Esophagus muscularis mucosa (tissue), 4 donors: ENCODE measurements at places on chromosomes 3 and 15. TPM values are rescaled to one million over a fixed set of nuclear protein-coding genes. Genes with fewer than 3 reads are reported as not detected.

DNA sequence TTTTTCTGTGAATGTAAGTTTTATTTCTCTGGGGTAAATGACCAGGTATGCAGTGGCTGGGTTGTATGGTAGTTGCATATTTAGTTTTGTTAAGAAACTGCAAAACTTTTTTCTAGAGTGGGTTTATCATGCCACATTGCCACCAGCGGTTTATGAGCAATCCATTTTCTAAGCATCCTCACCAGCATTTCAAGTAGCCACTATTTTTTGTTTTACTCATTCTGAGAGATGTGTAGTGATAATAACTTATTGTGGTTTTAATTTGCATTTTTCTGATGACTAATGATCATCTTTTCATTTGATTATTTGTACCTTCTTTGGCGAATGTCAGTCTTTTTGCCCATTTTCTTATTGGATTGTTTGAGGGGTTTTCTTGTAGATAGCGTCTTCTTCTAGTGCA is 56.2 kb downstream of the SPRED1 start:
- DNase-seq: no peak
- no peak overlapping the region for H3K27ac ChIP-seq
- no peak overlapping the region for H3K4me3 ChIP-seq
- no peaks in the 10 kb centered on the region for H3K4me1 ChIP-seq

GRCh38 chr3:188756241-188756640 is 415.5 kb upstream of the TPRG1 start:
- no peaks in the 10 kb centered on the region for H3K27me3 ChIP-seq
- H3K4me3 ChIP-seq: no peak overlapping the region

GRCh38 chr3:118626453-118626852 is 408.2 kb downstream of the IGSF11 start:
- H3K27me3 ChIP-seq: no peaks in the 10 kb centered on the region
- no peaks in the 10 kb centered on the region for H3K4me1 ChIP-seq
- H3K36me3 ChIP-seq: no peaks in the 10 kb centered on the region
- H3K4me3 ChIP-seq: no peak overlapping the region

DNA sequence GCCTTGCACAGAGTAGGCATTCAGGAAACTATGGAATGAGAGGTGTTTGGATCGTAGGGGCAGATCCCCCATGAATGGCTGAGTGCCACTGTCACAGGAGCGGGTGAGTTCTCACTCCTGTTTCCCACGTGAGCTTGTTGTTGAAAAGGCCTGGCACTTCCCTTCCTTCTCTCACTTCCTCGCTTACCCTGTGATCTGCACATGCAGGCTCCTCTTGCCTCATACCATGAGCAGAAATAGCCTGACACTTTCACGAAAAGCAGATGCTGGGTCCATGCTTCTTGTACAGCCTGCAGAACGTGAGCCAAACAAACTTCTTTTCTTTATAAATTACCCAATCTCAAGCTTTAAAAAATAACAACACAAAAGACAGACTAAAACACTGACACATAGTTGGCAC is 55.4 kb downstream of the AGBL1 start:
- H3K4me3 ChIP-seq: no peak overlapping the region
- H3K36me3 ChIP-seq: no peaks in the 10 kb centered on the region
- DNase-seq: no peak
- H3K27me3 ChIP-seq: no peaks in the 10 kb centered on the region

Gene POLQ
- total RNA-seq: 0.17 TPM

DNA sequence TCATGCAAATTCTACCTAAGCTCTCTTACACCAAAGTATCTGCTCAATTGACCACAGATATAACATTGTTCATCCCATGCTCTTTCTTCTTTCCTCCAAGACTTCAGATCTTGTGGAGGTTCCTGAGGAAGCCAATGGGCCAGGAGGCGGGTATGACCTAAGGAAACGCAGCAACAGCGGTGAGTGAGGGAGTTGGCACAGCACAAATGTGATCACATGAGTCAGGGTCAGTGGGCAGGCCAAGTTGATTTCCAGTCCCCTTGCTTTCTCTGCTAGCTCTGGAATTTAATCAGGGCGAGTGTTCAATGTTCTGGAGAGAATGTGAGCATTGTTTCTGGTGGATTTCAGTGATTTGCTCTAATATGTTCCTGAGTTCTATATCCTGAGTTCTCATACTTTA is 112.7 kb downstream of the STAC start:
- H3K4me3 ChIP-seq: no peak overlapping the region
- no peaks in the 10 kb centered on the region for H3K36me3 ChIP-seq
- DNase-seq: no peak

DNA sequence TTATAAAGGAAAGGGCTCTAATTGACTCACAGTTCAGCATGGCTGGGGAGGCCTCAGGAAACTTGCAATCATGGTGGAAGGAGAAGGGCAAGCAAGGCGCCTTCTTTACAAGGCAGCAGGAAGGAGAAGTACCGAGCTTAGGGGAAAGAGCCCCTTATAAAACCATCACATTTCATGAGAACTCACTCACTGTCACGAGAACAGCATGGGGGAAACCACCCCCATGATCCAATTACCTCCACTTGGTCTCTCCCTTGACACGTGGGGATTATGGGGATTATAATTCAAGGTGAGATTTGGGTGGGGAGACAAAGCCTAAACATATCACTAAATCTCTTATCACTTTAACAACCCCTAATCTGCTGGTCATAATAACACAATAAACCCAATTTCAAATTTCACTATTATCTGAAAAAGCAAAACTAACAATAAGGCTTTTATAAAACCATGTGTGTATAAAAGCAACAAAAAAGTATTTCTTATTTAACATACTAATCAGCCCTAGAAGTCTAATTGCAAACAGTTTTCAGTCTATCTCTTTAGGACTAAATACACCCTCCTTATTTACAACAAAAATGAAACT is 43.2 kb downstream of the SCAPER start:
- DNase-seq: no peak
- H3K27ac ChIP-seq: no peak overlapping the region
- H3K27me3 ChIP-seq: no peaks in the 10 kb centered on the region
- H3K4me3 ChIP-seq: no peak overlapping the region
- no peaks in the 10 kb centered on the region for H3K36me3 ChIP-seq

DNA sequence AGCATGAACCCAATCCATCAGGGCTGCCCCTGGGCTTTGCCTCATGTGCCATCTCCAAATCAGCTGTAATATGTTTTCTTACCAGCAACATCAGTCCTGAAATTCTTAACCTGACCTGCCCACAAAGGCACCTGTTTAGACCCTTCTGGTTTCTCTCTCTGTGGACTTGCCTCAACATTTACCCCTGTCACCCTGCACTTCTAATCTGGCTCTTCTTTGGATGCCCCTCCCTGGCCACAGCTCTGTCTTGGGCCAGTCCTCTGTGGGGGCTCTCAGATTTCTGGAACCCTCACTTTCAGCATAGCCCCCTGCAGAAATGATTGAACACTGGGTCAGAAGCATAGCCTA is 168.7 kb upstream of the STAC start:
- H3K4me3 ChIP-seq: no peak overlapping the region
- H3K27ac ChIP-seq: no peak overlapping the region
- DNase-seq: no peak
- H3K27me3 ChIP-seq: no peaks in the 10 kb centered on the region
- peaks cover 31% of the 10 kb centered on the region for H3K4me1 ChIP-seq
- no peaks in the 10 kb centered on the region for H3K36me3 ChIP-seq

DNA sequence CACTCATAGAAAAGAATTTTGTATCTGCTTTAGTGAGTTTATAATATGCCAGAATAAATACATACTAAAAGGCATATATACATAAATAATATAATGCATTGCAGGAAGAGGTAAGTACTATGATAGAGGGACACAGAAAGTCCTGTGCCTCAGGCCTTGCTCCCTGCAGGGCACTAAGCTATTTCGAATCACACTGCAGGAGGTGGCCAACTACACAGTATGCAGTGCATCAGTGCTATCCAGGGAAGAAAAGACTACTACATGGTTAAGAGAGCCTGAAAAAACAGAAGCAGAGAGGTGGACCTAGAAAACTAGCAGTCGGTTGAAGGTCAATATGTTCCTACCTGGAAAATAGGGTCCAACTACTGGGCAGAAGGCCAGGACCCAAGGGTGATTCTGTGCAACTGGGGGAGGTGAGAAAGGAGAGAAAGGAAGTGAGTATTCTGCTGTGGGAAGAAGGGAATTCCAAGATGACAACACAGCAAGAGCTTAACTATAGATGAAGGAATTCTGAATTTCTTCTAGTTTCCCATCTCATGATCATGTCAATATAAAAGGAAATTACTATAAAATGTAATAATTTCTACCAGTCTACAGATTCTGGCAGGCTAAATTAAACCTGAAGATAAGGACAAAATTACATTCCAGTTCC is 218.0 kb downstream of the ZBTB20 start:
- no peaks in the 10 kb centered on the region for H3K36me3 ChIP-seq
- peaks cover 5% of the 10 kb centered on the region for H3K4me1 ChIP-seq
- no peak overlapping the region for H3K27ac ChIP-seq
- H3K4me3 ChIP-seq: no peak overlapping the region

Gene SCN11A
- 0.71 TPM for total RNA-seq

DNA sequence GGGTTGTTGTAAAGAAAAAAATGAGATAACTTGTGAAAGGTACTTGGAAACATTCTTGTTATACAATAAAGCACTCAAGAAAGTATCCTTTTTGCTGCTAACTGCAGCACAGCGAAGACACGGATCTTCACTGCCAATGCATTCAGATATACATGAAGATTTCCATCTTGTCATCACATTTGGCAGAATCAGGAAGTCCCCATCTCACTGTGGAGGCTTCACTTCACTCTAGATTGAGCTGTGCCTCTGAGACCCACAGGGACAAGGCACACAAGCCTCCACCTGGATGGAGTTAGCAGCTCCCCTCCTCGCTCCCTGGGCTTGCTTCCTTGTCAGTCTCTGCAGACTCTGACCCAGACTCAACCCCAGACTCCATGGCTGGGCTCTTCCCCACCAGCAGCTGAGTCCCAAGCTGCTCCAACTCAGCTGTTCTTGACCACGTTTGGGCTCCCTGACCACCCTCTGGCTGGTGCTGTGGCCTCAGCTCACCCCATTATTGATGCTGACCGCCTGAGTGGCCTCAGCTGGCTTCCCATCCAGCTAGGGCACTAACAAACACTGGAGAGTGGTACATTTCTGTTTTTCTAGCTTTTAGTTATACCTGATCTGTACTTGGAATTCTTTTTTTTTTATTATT is 45.4 kb upstream of the SMAD3 start:
- no peaks in the 10 kb centered on the region for H3K27me3 ChIP-seq
- H3K27ac ChIP-seq: no peak overlapping the region
- H3K4me3 ChIP-seq: no peak overlapping the region
- DNase-seq: no peak
- H3K4me1 ChIP-seq: peaks cover 19% of the 10 kb centered on the region

GRCh38 chr3:193095366-193095765 is 145.7 kb upstream of the PLAAT1 start:
- H3K4me1 ChIP-seq: peaks cover 7% of the 10 kb centered on the region
- H3K36me3 ChIP-seq: no peaks in the 10 kb centered on the region
- no peak overlapping the region for H3K4me3 ChIP-seq
- H3K27ac ChIP-seq: no peak overlapping the region
- DNase-seq: no peak

GRCh38 chr3:34073961-34074360 is 275.5 kb downstream of the PDCD6IP start:
- no peak overlapping the region for H3K4me3 ChIP-seq
- no peaks in the 10 kb centered on the region for H3K27me3 ChIP-seq
- H3K36me3 ChIP-seq: no peaks in the 10 kb centered on the region
- no peaks in the 10 kb centered on the region for H3K4me1 ChIP-seq

DNA sequence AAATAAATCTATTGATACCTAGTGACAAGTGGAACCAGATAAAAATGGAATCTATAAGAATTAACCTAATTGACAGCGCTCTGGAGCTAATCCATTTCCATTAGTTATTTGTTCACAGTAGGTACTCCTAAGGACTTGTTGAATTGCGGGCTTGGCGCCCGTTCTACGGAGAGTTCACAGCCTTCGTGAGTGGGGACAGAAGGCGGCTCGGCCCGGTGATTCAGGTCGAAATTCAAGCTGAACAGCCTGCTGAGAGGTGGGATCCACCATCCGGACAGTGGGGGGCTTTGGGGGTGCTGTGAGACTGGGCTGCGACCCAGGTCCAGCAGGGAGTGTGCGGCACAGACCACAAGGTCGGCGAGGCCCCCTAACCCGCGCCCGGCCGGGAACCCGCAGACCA is 779 bp upstream of the CTNNB1 start:
- DNase-seq: no peak
- H3K4me3 ChIP-seq: peak overlapping the region; percentile 91
- no peaks in the 10 kb centered on the region for H3K36me3 ChIP-seq
- peak overlapping the region; percentile 98 for H3K27ac ChIP-seq
- H3K4me1 ChIP-seq: peaks cover 32% of the 10 kb centered on the region

Gene CADM2
- 11.6 TPM for total RNA-seq

Gene RLBP1
- not detected for total RNA-seq

DNA sequence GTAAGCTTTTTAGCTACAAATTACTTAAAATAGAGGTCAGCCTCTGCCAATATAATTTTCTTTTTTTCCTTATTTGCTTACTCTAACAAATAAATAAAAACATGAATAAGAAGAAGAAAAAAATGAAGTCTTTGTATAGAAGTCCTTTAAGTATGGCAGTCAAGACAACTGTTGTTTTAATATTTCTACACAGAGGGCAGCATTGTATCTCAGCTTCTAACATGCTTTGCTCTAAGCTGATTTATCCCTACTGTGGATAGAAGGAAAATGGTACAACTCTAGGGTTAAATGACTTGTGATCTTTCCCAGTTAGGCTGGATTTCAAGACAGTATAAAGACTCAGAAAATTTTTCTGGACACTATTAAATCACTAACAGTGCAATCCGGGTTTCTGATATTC is 104.3 kb upstream of the MEIS2 start:
- H3K4me3 ChIP-seq: no peak overlapping the region
- DNase-seq: no peak
- H3K36me3 ChIP-seq: no peaks in the 10 kb centered on the region
- H3K4me1 ChIP-seq: no peaks in the 10 kb centered on the region

Gene IL20RB
- 1.3 TPM for total RNA-seq

GRCh38 chr15:100158356-100158755 is 183.4 kb downstream of the ADAMTS17 start:
- H3K27me3 ChIP-seq: no peaks in the 10 kb centered on the region
- DNase-seq: no peak
- H3K4me3 ChIP-seq: no peak overlapping the region
- no peaks in the 10 kb centered on the region for H3K36me3 ChIP-seq
- no peak overlapping the region for H3K27ac ChIP-seq

DNA sequence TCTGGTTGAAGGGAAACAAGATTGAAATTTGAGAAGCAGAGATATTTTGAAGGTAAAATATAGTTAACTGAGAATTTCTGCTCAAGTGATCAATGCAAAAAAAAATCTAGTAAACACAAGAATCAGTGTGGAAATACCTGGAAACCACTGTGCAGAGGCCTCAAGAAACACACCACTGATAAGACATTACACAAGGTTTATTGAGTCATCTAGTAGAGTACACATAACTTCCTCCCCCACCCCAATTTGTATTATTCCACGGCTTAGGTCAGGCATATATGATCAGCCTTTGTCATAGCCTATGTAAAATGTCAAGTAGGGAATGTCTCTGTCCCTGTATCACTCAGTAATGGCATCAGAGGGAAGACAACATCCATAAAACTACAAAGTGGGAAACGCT is 447.8 kb upstream of the BCHE start:
- no peak for DNase-seq
- no peak overlapping the region for H3K4me3 ChIP-seq
- no peaks in the 10 kb centered on the region for H3K4me1 ChIP-seq
- no peak overlapping the region for H3K27ac ChIP-seq

Gene TMEM108
- total RNA-seq: 11.6 TPM

GRCh38 chr15:31458596-31459399 is 132.2 kb downstream of the KLF13 start:
- H3K4me1 ChIP-seq: peaks cover 4% of the 10 kb centered on the region
- no peaks in the 10 kb centered on the region for H3K27me3 ChIP-seq
- no peak overlapping the region for H3K4me3 ChIP-seq
- no peak overlapping the region for H3K27ac ChIP-seq
- DNase-seq: no peak
